ENCODE measurements at places on chromosomes 3 and 15.

- no peak for DNase-seq
Measured at GRCh38 chr3:176587089-176587488, 610.2 kb downstream of the TBL1XR1 start.

DNA sequence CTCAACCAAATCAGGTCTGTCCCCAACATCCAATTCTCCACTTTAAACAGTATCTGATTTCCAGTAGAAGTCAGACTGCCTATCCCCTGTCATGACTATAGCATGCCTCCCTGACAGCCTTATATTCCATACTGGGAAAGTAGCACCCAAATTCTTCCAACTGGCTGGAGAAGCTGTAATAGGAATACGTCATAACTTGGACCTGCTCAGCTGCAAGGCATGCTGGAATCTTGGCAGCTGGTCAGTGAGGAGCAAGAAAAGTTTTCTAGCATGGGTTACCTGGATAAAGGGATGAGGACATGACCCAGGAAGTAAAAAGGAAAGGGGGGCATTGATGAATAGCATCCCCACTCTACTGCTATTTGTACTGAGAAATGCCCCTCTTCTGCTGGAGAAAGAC is 8.9 kb downstream of the SEMA5B start:
- no peak for DNase-seq

DNA sequence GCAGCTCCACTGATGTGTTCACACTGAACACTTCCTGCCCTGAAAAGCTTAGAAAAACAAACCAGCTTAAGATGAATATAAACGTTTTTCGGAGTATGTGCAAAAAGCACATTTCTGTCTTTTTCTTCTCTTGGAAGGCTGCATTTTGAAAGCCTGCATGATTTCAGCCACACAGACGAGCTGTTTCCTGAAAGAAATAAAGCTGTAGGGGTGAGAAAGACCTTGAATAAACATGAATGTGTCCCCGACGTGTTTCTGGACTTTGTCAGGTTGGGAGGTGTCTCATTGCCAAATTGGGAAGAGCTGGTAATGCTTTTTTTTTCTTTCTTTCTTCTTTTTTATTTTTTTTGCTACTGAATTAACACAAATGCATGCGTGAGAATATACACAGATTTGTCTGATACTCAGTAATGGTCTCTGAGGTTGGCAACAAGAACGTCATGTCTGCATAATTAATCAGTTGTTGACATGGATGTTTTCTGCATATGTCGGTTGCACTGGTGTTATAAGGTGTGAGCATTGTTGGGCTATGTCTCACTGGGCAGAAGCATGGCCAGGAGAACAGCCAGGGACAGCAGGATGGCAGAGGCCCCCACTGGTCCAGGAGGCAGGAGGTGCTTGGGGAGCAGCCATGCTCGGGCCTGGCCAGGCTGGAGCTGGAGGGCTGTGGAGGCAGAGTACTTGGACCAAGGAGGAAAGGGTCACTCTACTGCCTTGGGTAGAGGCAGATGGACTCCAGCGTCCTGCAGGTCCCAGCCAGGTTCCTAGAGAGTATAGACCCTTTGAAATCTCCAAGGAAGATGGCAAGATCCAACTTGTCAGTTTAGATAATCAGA is 39.0 kb downstream of the ADAMTSL3 start:
- no peak for DNase-seq

DNA sequence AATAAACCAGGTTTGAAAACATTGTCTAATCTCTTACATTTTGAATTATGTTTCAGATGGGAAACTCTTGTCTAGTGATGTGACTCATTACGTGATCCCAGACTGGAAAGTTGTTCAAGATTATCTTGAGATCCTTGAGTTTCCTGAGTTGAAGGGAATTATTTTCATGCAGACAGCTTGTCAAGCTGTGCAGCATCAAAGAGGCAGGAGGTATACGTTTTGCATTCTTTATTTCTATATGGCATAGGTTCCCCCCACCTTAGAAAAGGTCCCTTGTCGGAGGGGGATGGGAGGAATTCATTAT is 1.5 kb downstream of the DIS3L start:
- no peak for DNase-seq

DNA sequence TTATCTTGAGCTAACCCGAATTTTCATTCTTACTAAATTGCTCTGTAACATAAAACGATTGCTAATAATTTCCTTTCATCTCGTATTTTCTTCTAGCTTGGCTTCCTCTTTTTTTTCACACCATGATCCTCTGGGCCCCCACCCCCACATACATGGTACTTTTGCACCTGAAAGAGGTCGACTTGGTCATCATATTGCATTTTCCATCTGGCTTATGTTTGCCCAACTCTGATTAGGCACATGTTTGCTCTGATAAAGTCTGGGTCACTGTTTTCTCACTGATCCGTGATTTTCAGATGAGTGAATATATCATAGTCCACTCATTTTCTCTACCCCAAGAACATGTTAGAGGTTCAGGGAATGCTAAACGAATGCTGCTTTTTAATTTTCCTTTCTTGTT is 49.5 kb downstream of the ARRDC4 start:
- no peak for DNase-seq

DNA sequence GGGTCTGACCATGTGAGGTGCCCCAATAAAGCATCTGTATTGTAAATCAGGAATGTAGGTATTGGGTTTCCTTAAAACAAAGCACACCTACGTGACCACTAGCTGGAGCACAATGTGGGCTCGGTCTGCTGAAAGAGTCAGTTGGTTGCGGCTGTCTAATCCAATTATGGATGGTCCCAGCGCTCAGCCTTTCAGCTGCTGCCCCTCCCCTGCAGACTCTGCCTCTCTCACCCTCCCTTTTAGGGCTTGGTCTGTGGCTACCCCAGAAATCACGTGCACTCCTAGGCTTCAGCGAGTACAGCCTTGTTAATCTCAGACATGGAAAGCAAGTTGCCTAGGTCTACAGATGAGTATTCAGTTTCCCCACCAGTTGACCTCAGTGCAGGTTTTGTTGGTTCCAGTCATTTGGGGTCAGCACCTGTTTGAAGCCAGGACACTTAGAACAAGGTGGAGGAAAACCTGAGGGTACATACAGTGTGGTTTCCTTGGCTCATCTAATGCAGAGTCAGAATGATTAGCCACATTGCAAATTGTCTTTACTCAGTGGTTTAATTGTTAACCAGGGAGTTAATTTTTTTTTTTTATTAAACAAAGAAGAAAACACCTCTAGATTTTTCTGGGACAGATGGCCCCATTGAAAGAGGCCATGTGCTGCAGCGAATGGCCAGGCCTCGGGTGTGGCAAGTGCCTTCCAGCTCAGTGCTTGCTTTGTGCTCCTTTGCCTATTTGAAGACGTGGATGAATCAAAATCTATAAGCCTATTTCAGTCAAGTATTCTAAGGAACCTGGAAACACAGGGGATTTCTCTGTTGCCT is 137.7 kb downstream of the IGF1R start:
- peak; percentile 8 for DNase-seq

DNA sequence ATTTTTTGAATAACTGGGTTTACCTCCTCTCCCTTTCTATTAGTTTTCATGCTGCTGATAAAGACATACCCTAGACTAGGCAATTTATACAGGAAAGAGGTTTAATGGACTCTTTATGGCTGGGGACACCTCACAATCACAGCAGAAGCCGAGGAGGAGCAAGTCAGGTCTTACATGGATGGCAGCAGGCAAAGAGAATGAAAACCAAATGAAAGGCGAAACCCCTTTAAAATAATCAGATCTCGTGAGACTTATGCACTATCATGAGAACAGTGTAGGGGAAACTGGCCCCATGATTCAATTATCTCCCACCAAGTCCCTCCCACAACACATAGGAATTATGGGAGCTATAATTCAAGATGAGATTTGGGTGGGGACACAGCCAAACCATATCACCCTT is 2.0 kb upstream of the RSL24D1 start:
- DNase-seq = no peak
